ENCODE measurements at places on chromosomes 13 and 19. TPM values are rescaled to one million over a fixed set of nuclear protein-coding genes. Genes with fewer than 3 reads are reported as not detected.
A peak's percentile ranks its signal among the peaks of the same experiment; 100 is the strongest.

DNA sequence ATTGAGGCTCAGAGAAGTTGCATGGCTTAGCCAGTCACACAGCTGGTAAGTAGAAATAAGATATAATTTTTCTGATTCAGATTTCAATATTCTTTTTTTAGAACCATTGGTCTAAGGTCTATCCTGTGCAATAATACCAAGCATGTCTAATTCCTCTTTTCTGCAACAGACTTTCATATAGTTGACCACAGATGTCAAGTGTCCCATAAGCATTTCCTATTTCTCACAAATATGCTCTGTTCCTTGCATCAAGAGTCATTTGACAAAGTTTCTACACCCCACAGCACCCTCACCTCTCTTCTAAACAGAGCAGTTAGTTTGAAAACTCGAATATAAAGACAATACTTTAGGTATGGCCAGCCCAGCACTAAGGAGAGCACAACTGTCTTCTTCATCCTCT lies 26.8 kb upstream of the SACS start:
- no peak for DNase-seq

GRCh38 chr19:7426986-7427385 lies 61.8 kb downstream of the PEX11G start:
- DNase-seq = no peak

GRCh38 chr13:112513761-112514160 lies 74.2 kb downstream of the TUBGCP3 start:
- DNase-seq = no peak

DNA sequence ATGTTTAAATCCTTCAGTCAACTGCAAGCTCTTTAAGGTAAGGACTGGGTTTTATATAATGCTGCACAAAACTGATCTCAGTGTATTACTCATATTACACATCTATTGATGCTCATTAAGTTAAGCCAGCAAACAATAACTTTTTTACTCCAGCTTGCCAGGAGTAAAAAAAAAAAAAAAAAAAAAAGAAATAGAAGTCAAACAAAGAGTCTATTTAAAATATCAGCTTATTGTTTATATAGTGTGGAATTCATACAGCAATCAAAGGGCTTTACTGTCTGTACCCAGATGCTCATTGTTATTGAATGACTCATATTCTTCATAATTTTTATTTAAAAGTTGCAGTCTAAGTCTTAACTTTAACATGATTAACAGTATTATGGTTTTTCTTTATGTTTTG lies 21.8 kb upstream of the KBTBD7 start:
- DNase-seq = no peak

DNA sequence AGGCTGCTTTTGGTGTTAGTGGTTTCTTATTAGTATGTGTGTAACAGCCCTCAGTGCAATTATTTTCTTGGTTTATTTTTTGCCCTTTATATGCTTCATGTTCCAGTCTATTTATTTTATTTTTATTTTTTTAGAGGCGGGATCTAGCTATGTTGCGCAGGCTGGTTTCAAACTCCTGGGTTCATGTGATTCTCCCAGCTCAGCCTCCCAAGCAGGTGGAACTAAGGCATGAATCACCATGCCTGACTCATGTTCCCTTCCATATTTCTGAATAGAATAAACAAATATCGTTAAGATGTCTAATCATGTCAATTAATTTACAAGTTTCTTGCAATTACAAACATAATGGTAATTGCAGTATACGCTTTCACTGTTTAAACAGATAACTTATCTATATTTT lies 11.7 kb downstream of the SKA3 start:
- no peak for DNase-seq

DNA sequence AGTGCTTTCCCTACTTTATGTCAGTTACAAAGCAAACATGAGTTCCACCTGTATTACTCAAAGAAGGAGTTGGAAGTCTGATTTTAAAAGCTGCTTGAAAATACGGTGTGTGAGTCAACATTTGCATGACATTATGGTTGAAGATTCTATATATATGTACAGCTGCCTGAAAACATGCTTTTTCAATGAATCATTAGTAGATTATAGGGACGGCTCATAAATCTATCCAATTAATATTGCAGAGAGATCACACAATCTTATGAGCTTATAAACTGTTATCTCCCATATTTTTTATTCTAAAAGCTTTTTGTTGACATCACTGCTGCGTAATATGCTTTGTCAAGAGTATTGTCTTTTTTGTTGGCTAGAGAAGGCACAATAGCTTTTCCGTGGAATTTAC lies 873.8 kb downstream of the SLITRK6 start:
- DNase-seq = no peak

- DNase-seq = no peak
These were observed 8.8 kb downstream of the SPPL2B start for GRCh38 chr19:2337329-2337707.

DNA sequence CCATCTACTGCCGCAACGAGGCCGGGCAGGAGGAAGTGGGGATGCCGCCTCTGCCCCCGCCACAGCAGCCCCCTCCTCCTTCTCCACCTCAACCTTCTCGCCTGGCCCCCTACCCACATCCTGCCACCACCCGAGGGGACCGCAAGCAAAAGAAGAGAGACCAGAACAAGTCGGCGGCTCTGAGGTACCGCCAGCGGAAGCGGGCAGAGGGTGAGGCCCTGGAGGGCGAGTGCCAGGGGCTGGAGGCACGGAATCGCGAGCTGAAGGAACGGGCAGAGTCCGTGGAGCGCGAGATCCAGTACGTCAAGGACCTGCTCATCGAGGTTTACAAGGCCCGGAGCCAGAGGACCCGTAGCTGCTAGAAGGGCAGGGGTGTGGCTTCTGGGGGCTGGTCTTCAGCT lies 3.4 kb upstream of the NUP62 start:
- DNase-seq = no peak

DNA sequence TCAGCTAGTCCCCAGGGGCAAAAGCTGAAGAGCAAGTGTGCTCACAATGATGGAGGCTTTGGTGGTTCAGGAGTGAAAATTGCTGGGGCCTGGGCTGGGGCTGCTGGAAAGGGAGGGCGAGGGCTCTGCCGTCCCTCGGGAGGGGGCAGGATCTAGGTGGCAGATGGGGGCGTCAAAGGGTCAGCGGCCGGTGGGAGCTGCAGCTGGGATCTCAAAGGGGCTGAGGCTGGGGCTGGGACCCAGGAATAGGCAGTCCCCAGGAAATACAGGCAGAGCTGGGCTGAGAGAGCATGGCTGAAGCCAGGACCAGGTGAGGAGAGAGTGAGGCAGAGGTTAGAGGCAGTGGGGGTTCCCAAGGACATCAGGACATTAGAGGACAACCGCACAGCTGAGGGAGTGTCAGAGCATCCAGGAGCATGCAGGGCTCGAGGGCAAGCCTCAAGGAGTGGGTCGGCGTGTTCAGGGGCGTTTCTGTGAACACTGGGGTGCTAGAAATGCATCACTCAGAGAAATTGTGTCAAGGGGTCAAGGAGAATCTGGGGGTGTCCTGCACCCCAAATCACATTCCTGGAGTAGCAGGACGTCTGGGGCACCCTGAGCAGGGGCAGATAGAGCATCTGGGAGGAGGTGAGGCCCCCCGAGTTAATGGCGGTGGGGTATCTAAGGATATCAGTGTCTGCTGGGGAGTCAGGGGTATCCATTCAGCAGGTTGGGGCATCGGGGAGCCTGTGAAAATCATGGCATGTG lies 1.2 kb upstream of the SYNE4 start:
- no peak for DNase-seq

- DNase-seq = no peak
These were observed 494.6 kb downstream of the DCT start for GRCh38 chr13:93984876-93985275.

- DNase-seq = no peak
These were observed 7.7 kb downstream of the RAB11B start for GRCh38 chr19:8397746-8398310.

DNA sequence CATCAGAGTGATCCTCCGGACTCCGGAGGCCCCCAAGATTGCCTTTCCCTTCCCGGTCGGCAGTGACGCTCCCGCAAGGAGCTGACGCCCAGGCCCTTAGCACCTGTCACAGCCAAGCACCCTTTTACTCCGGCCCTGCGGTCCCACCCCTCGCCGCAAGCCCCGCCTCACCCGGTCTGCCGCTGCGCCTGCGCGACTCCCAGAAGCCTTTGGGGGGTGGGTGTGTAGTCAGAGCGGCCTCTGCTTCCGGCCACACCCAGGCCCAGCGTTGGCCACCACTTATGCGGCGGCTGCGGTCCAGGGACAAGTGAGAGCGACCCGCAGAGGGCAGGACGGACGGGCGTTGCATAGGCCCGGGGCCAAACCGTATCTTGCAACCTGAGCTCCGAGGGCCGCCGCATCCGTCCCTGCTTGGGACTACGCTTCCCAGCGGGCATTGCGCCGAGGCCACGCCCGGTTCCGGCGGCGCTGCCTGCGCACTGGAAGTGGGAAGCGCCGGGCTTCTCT lies 441 bp upstream of the ZFP28 start:
- DNase-seq = peak; percentile 58

DNA sequence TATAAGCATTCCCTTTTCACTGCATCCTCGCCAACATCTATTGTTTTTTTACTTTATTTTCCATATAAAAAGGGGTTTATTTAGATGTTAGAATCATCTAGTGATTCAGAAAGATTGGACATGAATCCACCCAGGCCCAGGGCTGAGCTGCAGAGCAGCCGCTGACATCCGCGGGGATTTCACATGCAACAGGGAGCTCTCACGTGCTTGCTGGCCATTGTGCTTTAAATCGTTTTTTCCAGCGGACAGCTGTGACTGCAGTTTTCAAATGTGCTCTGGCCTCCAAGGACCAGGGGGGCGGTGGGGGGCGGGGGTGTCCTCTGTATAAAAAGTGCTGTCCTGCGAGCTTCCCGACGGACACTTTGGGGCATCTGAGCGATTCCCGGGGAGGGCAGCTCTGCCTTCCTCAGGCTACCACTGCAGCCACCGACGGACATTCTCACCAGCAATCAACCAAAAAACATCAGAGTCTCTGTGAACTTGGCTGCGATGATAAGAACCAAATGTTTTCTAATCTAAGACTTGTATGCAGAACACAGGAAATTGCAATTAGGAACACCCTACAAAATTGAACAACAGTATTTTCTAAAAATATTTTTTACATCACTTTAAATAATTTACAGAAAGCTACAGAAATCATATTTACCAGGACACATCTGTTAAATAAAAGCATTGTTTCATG lies 12.6 kb downstream of the RB1 start:
- no peak for DNase-seq

DNA sequence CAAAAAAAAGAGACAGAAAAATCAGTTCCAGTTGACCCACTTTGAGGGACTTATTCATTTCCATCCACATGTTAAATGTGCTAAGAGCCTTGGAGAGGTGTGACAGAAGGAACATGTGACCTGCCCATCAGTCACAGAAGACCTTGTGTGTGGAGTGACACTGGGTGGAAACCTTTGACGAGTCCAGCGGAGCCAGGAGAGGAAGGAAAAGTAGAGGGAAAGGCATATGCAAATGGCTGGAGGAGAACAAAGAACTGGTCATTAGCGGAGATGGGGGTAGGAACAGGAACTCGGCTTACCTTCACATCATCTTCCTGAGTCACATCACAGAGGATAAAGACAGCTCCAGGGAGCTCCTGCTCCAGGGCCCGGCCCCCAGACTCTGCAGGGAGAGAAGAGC lies 2.3 kb downstream of the HSD17B14 start:
- DNase-seq = no peak

GRCh38 chr13:19766591-19766990 lies 16.2 kb downstream of the PSPC1 start:
- no peak for DNase-seq

- DNase-seq = no peak
These were observed at the start of gene SLC27A5 for GRCh38 chr19:58511353-58512208. Gene SLC27A5 (minus strand): TSS chr19:58511992. CDS start chr19:58511955, 37 bp downstream.

- DNase-seq = no peak
These were observed 21.1 kb downstream of the ZNF582 start for GRCh38 chr19:56372281-56372680.

GRCh38 chr19:48108997-48109782 lies 1.4 kb downstream of the PLA2G4C start:
- DNase-seq = no peak

- DNase-seq = no peak
These were observed 1775.1 kb upstream of the PCDH20 start for GRCh38 chr13:63190742-63191141.

GRCh38 chr19:38170334-38170733 lies 53.7 kb downstream of the DPF1 start:
- no peak for DNase-seq

DNA sequence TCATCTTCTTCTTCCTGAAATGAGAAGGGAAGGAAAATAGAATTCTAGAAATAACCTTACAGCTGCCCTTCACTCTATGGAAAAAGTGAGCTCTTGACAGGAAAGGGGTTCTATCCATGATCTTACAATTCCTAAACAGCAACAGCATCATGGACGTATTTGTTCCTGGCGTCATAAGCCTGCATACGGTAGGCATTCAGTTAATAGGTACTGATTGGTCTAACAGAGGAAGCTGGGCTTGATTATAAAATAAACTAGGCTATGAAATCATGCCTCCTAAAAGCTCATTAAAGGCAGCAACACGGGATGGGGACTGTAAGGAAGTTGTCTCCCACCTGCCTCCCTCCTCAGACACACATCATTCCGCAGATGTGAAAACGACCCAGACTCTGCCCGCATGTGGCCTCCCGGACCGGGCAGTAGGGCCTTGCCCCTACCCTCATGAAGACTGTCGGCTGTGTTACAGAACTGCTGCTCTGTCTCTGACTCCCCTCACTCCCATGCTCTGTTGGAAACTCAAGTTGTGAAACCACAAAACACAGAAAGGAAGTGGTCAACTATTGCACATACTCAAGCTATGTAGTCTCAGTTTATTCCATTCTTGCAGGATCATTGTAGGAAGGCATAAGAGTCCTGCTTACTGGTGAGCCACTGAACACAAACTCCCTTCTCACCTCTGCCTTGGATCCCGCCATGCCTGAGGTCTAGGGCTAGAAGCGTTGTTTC lies 129.8 kb downstream of the DLEU7 start:
- DNase-seq = no peak

DNA sequence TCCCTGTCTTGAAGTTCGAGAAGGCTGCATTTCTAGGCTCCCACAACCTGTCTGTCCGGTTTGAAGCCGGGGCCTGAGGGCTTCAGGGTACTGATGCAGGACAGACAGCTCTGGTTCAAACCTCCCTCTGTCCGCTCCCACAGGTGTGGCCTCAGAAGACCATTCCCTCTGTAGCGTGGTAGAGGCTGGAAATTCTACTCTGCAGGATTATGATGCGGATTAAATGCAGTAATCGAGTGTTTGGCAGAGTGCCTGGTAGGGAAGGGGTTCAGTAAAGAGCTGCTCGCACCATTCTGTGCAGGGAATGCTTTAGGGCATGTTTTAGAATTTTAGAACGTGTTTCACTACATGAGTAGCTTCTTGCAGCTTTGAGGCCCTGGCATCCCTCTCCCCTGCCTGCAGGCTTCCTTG lies 30.5 kb downstream of the PPP1R37 start:
- DNase-seq = no peak

Gene GJB2
- 0.51 TPM for polyA plus RNA-seq

Gene MTUS2
- 22.7 TPM for polyA plus RNA-seq

Gene EXOC3L2
- 1.1 TPM for polyA plus RNA-seq

Gene C13orf46
- polyA plus RNA-seq = 0.57 TPM

Gene ERICH4
- polyA plus RNA-seq = 0.19 TPM

Gene HMGB1
- 380 TPM for polyA plus RNA-seq

Gene EDNRB
- polyA plus RNA-seq = 9.1 TPM

Gene PSPN
- polyA plus RNA-seq = 1.1 TPM

Gene SLC15A1
- not detected for polyA plus RNA-seq

Gene ZNF763
- 1.7 TPM for polyA plus RNA-seq

Gene ZNF738
- polyA plus RNA-seq = 19.4 TPM

Gene SIGLEC12
- not detected for polyA plus RNA-seq

Gene ZNF543
- polyA plus RNA-seq = 5.5 TPM

Gene FCER2
- polyA plus RNA-seq = 0.78 TPM

Gene PGLYRP1
- polyA plus RNA-seq = 0.85 TPM

Gene B3GLCT
- 27.9 TPM for polyA plus RNA-seq

Gene TNFRSF19
- 20.6 TPM for polyA plus RNA-seq

Gene TMEM238
- 0.23 TPM for polyA plus RNA-seq

Gene TSSK6
- polyA plus RNA-seq = 0.56 TPM
